ENCODE measurements at places on chromosomes 3 and 15.
A peak's percentile ranks its signal among the peaks of the same experiment; 100 is the strongest.

DNA sequence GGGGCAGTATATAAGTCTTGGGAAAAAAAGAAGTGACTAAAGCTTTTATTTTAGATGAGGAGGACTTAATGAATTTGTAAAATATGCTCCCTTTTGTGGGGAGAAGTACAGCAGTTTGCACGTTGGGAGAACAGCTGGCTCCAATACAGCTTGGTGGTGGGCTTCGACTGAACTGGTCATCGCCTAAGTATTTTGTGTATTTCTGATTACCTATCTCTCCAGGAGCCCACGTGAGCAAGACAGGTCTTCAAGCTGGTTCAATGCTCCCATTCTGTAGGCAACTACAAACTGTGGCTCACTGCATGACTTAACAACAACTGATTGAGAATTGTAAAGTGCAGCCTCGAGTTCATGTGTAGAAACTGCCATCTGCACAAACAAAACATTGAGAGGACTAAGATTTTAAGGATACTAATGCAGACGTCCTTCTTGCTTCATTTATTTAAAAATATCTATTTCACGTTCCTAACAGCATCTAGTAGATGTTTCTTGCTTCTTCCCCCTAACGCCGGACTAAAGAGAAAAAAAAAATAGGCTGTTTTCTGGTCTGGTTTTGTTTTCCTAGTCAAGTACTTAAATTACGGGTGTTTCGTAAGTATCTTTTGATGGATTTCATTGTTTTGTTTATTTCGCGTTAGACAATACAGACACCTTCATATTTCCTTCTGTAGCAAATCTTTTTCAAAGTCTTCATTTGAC lies 1.4 kb upstream of the GREM1 start:
- peak; percentile 43 for DNase-seq

GRCh38 chr3:177894081-177894728 lies 642.0 kb upstream of the KCNMB2 start:
- peak; percentile 55 for DNase-seq

GRCh38 chr15:31383139-31383538 lies 56.5 kb downstream of the KLF13 start:
- no peak for DNase-seq

GRCh38 chr15:77418391-77418965 lies 1.4 kb downstream of the PEAK1 start:
- DNase-seq, result peak; percentile 72

- peak; percentile 97 for DNase-seq
Observed at GRCh38 chr3:170908235-170909116, at the start of gene EIF5A2. Gene EIF5A2 (minus strand): TSS chr3:170908637. CDS start chr3:170907806, 831 bp downstream.

DNA sequence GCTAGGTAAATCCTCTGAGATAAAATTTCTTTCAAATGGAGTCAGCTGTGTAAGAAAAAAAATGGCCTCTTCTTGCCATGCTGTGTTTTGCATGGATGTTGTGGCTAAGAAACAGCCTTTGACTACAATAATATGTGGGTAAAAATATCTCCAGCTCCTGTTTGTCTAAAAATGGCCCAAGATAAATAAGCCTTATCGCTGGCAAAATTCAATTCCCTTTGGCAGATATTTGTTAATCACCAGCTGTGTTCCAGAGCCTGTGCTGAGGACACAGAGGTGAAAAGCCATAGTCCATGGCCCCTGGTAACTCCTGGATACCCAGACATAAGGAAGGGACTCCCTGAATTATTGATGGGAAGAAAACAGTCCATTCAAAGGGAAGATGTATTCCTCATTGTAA lies 15.3 kb upstream of the RAMAC start:
- DNase-seq, result no peak

GRCh38 chr15:30791239-30792175 lies 112.2 kb upstream of the FAN1 start:
- peak; percentile 46 for DNase-seq

DNA sequence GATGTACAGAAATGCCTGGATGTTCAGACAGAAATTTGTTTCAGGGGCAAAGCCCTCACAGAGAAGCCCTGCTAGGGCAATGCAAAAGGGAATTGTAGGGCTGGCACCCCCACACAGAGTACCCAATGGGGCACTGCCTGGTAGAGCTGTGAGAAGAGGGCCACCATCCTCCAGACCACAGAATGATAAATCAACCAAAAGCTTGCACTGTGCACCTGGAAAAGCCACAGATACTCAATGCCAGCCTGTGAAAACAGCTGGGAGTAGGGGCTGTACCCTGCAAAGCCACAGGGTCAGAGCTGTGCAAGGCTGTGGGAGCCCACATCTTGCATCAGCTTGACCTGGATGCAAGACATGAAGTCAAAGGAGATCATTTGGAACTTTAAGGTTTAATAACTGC lies 477.9 kb upstream of the NECTIN3 start:
- no peak for DNase-seq

DNA sequence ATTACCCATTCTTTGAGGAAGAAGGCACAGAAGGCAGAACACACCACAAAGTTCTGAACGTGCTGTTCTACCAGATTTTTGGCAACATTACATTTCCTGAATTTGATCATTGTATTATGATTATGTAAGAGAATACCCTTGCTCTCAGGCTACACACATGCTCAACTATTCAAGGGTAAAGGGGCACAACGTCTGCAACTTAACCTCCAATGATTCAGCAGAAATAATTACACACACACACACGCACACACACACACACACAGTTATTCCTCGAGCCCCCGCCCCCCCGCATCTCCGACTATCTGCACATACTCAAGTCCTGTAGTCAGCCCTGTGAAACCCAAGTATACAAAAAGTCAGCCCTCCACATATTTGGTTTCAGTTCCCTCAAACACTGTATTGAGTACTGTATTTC lies 26.8 kb downstream of the RPN1 start:
- peak; percentile 88 for DNase-seq

DNA sequence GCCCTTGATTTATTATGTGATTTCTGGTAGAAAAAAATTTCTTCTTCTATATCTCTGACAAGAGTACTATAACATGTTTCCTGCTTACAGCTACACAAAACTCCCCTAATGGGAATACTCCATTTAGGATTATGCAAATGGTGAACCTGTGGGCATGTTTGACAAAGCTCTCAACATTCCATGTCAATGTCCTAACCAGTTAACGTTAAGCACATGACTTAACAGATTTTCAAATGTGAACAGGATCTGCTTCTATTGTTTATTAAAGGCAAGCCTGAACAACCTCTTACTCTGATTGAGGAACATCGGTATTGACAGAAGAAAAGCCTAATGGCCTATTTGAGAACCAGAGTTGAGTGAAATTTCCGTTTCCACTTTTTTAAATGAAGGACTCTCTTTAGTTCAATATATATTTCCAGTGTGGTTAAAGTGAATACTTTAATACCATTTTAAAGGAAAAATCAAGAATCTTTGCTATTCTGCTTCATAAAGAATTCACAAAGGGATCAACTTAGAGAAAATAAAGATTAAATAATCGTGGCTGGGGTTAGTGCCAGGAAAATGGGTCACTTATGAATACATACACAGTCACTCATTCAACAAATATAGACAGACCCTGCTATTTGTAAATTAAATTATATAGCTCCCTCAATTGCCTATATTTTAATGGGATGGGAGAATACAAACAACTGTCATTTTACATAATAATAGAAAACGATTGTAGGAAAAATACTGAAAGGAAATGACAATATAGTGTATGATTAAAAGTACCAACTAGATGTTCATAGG lies 300.3 kb upstream of the CBLB start:
- DNase-seq, result no peak

DNA sequence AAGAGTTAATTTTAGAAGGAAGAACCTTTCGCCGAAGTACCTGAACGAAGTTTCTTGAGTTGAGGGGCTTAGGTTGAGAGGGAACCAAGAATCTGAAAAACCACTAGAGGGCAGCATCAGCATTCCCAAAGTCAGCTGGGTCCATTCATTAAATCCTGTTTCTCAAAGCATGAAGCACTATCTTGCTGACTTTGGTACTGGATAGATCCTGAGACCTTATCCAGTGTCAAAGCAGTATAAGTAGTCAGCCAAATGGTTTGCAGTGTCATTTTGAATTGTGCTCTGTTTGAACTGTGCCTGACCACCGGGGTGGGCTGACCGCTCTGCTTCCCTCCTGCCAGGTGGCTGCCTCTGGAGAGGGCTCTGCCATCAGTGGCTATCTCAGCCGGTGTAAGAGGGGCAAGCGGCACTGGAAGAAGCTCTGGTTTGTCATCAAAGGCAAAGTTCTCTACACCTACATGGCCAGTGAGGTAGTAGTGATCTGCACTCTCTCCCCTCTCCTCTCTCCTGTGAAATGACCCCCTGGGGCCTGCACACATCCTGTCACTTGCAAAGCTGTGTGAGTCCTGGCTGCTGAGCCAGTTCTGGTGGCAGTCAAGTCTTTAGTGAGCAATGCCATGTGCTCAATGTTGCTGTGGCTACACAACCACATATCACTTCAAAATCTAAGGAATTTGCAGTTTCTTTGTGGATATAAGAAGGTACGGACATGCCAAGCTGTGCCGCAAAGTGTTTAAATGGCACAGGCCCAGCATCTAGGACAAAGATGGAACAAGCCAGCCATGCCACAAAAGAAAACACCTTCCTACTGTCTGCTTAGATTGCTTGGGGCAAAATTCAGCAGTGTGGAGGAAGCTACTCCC lies 21.4 kb upstream of the NR2C2 start:
- peak; percentile 81 for DNase-seq

- peak; percentile 61 for DNase-seq
Observed at GRCh38 chr3:117526470-117527079, 817.0 kb downstream of the TUSC7 start.

GRCh38 chr15:71115567-71116351 lies 488 bp downstream of the THSD4 start:
- peak; percentile 65 for DNase-seq
